ENCODE measurements at places on chromosomes 5 and 9.

DNA sequence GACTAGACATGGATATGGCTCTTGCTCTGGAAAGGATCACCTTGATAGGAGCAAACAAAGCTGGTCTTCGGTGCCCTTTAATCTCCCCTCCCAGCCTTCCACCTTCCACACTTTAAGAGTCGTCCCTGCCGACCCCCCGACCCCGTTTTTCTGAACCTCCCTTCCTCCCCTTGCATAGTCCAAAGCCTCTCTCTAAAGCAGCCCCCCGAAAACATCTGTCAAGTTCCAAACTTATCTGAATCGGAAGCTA is 423 bp upstream of the NUP214 start:
- DNase-seq: no peak

DNA sequence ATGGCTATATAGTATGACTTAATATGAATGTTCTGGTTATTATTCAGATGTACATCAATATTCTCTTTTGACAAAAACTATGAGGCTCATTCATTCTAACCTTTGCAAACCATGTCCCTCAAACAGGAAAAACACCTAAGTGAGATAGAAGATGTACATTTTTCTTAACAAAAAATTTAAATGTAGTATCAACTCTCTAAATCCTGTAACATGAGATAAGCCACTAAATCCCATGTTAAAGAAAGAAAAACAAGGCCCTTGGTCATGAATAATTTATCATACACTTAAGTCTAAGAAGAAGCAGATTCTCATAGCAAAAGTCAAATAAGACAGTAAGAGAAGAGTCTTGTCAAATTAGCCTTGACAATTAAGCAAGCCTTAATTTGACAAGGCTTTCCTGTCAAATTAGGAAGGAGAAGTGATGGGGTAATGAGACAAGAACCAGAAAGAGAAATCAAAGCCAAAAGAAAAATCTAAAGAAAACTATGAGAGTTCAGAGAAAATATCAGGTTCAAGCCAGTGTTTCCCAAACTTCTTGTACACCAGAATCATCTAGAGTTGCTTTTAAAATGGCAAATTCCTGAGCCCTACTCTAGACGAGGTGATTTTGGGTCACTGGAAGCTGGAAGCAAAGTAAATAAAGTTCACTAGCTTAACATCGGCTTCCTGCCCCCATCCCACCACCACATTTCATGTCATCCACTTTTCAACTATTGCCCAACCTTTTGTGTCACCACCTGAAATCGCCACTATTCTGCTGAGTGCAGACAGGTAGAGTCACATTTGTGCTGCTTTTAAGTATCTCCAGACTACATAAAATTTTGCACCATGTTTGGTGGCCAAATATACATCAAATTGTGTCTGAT is 76.5 kb downstream of the NR6A1 start:
- DNase-seq: no peak

DNA sequence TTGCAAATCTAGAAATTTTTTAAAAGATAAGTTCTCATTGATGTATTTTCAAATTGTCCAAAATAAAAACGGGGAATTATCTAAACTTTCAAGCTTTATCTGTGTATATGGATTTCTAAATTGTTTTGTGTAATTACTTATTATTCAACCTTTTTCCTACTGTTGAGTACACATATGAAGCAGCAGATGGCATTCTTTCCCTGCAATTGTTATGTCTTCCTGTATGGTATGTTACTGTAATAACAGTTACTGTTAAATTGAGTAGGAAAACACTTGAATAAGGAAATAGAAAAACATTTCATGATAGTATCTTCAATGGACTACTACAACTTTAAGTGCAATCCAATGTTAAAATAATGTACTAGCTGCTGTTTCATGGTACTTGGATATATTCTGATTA is 124.8 kb downstream of the RANBP17 start:
- DNase-seq: peak; percentile 27

DNA sequence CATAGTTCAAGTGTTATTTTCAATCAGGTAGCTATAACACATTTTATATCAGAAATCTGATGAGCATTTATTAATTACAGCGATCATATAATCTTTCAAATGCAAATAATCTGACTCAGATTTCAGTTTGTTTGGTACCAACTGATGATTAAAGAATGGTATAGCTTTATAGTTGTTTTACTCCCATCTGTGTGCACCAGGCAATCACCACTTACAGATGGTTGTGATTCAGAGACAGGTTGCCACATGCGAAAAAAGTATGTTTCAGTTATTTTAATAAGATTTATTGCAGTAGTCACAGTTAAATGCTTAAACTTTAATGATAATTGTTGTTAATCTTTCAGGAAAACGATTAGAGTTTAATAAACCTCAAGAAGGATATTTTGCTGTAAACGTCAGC is 155.1 kb upstream of the ARRDC3 start:
- no peak for DNase-seq

DNA sequence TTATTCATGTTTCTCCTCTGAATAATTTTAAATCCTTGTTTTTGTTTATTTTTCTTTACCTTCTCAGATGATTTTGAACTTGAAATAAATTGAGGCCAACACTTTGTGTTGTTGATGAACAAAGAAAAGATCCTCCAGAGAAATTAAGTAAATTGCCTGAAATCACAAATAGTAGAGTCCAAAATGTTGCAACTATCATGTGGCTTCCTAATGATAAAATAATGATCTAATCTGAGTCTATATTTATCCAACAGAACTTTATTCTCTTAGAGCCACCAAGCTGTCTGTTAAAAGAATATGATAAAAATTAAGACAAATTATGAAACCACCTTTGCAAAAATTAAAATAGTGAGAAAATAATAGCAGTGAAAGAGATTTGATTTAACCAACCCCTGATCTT is 132.2 kb upstream of the SPEF2 start:
- DNase-seq: no peak

DNA sequence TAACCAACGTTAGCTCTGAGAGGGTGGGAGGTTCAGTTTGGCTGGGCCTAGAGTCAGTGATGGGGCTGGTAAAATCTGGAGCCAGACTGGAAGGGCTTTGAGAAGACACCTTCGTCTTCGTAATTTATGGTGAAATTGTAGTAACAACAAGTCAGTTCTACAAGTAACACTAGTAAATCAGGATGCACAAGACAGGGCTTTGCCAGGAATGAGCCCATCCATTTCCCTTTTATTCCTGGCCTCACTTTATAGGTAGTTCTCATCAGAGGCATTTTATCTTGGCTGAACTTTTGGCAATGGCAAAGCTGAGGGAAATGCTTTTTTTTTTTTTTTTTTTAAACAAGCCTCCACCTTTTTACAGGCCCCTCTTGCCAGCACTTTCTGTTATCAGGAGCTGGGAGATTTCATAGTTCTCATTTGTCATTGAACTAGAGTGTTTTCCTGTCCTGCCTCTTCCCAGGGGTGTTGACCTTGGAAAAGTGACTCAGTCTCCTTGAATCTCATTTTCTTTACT is 110.5 kb upstream of the KLF4 start:
- no peak for DNase-seq

GRCh38 chr9:88587885-88588649 is 53.1 kb downstream of the NXNL2 start:
- DNase-seq: no peak

GRCh38 chr5:173245319-173246134 is 10.5 kb upstream of the NKX2-5 start:
- no peak for DNase-seq

GRCh38 chr9:136404801-136405136 is 4.8 kb upstream of the SNAPC4 start:
- no peak for DNase-seq

GRCh38 chr5:62812621-62813255 is 234.1 kb downstream of the LRRC70 start:
- no peak for DNase-seq

DNA sequence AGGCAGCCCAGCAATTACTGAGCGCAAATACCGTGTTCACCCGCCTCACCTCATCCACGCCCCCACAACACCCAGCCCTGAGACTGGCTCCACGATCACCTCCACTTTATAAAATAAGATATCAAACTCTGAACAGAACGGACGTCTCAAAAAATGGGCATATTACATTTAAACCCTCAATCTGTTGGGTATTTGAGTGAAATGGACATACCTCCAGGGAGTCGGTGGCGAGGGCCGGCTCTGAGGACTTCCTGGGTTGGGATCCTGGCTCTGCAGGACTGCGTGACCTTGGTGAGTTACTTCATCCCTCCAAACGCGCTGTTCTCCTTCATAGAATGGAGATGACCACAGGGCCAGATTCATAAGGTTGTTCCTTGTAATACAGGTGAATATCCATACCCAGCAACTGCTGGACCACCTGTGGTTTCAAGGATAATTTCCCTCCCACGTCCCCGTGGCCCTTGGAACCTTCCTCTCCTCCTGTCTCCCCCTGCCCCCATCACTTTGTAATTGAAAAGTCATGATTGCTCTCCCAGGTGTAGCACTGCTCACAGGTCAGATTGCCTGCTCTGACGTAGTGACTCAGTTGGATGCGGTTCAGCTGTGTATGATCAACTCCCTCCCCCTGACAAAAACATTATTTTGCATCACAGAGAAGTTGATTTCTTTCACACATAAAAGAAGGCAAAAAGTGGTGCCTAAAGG is 135.6 kb downstream of the KCNIP1 start:
- no peak for DNase-seq

GRCh38 chr9:91077624-91078368 is 276.2 kb downstream of the SYK start:
- DNase-seq: no peak

DNA sequence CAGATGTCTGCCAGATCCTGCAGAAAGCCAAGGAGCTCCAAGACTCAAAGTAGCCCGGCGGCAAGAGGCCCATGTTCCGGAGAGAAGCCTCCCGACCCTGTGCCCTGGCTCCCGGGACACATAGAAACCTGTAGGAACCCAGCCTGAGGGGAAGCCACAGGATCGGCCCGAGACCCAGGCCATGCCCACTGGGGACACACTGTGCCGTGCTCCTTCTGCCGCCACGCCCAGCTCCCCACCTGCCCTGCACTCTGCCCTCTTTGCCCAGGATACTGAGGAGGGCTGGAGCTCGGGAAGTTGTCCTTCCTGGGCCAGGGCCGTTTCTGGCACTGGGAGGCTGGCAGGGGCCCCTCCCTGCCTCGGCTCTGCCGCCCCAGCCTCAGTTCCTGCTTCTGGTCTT is 10.5 kb upstream of the ENDOG start:
- no peak for DNase-seq

DNA sequence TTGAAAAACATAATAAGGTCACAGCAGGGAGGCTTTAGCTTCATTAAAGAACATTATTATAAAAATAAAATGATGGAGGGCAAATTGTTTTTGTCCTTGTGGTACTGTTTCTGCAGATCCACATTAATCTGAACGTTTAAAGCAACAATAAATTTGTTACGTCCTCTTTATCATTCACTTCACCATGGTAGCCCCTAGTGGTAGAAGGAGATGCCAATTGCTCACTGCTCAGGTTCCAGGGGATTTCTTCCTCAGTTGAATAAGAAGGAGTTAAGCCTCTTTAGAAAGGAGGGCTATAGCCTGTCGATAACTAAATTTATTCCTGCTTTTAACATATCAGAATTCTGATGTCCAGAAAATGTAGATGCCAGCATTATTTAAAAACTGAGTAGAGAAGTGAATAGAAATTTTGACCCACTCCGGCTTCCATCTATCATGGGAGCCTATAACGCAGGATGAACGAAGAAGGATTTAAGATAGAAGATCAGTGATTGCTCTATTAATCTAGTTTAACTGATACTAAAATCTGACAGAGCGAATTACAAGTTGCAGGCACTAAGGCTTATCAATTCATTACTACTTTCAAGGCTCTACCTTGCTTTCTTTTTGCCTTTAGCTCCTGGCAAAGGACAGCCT is 692.3 kb downstream of the PTPRD start:
- no peak for DNase-seq

- DNase-seq: no peak
Observed at GRCh38 chr5:90530736-90531487, 1.5 kb upstream of the LYSMD3 start.

- no peak for DNase-seq
Observed at GRCh38 chr9:138065287-138065686, 187.7 kb downstream of the CACNA1B start.

Data from MM.1S (cell line).